ENCODE measurements at places on chromosomes 7 and 10. TPM values are rescaled to one million over a fixed set of nuclear protein-coding genes. Genes with fewer than 3 reads are reported as not detected.

Gene HNRNPF
- total RNA-seq: 445 TPM

Gene VWDE
- 1.7 TPM for total RNA-seq

Gene TBC1D12
- total RNA-seq: 0.20 TPM

Gene PTPRN2
- 0.65 TPM for total RNA-seq

Gene BET1
- 17.6 TPM for total RNA-seq

Gene ZNF425
- total RNA-seq: 0.29 TPM

Gene GPR26
- not detected for total RNA-seq

Gene CCL26
- not detected for total RNA-seq

Gene CCL24
- not detected for total RNA-seq

Gene MYOZ1
- total RNA-seq: not detected

Gene PNLIPRP2
- not detected for total RNA-seq

Gene CAMK2B
- total RNA-seq: 0.97 TPM

Gene MMRN2
- not detected for total RNA-seq

Gene ENKUR
- total RNA-seq: not detected

Gene ZNF398
- total RNA-seq: 7.2 TPM

Gene NME8
- not detected for total RNA-seq

Gene YKT6
- total RNA-seq: 50.9 TPM

Gene LIPM
- not detected for total RNA-seq

Gene KCP
- not detected for total RNA-seq

Gene OR2AE1
- total RNA-seq: not detected

Gene MGMT
- total RNA-seq: 16.2 TPM

Gene PIP
- total RNA-seq: not detected

Gene RPEL1
- not detected for total RNA-seq

Gene CCDC3
- total RNA-seq: not detected

Gene NEUROG3
- total RNA-seq: 2.3 TPM

Gene STK31
- total RNA-seq: 0.20 TPM

Gene NUPR2
- not detected for total RNA-seq

Gene ZNF488
- total RNA-seq: 0.58 TPM

Gene SAMD9
- 13.6 TPM for total RNA-seq

Gene FEZF1
- not detected for total RNA-seq

Gene GNAT3
- total RNA-seq: not detected

Gene UTF1
- total RNA-seq: not detected

Gene PNLIPRP3
- total RNA-seq: not detected
